ENCODE measurements at places on chromosomes 16 and 17.

- no peak for DNase-seq
Observed at GRCh38 chr16:3035972-3036725, 595 bp downstream of the BICDL2 start.

- DNase-seq, result no peak
Observed at GRCh38 chr17:44785921-44786320, 27.1 kb downstream of the ADAM11 start.

GRCh38 chr17:12287953-12288352, 267.3 kb downstream of the MAP2K4 start:
- DNase-seq, result no peak

- DNase-seq, result no peak
Observed at GRCh38 chr17:49224198-49224996, 6.2 kb downstream of the PHOSPHO1 start.

DNA sequence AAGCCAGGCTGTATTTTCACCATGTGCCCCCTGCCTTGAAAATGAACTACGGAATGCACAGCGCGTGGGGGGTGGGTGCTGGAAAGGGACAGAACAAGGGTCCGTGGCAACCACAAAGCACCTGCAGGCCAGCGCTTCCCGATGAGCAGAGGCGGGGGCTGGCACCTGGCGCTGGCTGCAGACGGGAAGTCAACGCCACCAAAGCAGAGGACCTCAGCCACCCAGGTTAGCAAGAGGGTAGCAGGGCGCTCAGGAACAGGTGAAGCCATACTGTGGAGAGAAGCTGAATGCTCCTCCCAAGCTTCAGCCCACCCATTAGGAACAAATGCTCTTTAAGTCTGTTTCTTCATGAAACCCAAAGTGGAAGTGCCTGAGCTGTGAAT, 64.7 kb downstream of the KLHDC4 start:
- DNase-seq, result no peak

- DNase-seq, result no peak
Observed at GRCh38 chr16:86252596-86252995, 257.7 kb upstream of the FOXF1 start.

DNA sequence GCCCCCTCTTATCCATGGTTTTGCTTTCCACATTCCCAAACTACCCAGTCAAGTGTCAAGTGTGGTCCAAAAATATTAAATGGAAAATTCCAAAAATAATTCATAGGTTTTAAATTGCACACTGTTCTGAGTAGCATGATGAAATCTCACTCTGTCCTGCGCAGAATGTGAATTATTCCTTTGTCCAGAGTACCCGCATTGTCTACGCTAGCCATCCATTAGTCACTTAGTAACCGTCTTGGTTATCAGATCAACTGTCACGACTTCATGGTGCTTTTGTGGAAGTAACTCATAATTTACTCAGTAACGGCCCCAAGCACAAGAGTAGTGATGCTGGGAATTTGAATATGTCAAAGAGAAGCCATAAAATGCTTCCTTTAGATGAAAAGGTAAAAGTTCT, 94.9 kb downstream of the SLC39A11 start:
- no peak for DNase-seq

DNA sequence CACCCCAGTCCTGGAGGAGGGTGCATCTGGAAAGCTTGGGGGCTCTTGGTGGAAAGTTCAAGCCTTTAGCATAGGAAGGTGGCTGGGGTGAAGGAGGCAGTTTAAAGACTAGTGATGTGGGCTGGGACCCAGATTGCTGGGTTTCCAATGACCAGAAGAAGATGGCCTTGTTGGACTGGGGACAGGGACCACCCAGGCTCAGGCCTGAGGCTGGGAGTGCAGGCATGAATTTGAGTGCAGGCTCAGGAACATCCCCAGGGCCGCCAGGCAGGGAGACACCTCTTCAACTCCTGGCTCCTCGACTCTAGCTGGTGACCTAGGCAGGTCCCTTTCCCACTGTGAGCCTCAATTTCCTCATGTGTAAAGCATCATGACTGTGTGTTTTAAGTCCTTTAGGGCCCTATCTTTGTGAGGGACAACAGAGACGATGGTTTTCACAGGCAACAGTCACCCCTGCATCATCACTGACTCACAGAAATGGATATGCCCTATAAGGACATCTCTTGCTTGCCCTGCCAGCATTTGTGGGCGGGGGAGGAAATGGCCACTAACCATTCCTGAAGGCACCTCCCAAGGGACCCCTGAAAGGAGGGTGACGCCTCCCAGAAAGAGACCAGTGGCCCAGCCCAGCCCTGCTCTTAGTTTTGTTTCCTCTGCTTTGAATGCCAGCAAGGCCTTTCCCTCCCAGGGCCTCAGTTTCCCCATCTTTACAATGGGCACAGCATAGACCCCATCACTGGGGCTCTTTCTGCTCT, 11.1 kb downstream of the NLRC5 start:
- peak; percentile 77 for DNase-seq

- DNase-seq, result no peak
Observed at GRCh38 chr17:10512856-10513255, 5.5 kb downstream of the MYH1 start.

- DNase-seq, result no peak
Observed at GRCh38 chr17:76385892-76386786, 1.7 kb downstream of the SPHK1 start.

DNA sequence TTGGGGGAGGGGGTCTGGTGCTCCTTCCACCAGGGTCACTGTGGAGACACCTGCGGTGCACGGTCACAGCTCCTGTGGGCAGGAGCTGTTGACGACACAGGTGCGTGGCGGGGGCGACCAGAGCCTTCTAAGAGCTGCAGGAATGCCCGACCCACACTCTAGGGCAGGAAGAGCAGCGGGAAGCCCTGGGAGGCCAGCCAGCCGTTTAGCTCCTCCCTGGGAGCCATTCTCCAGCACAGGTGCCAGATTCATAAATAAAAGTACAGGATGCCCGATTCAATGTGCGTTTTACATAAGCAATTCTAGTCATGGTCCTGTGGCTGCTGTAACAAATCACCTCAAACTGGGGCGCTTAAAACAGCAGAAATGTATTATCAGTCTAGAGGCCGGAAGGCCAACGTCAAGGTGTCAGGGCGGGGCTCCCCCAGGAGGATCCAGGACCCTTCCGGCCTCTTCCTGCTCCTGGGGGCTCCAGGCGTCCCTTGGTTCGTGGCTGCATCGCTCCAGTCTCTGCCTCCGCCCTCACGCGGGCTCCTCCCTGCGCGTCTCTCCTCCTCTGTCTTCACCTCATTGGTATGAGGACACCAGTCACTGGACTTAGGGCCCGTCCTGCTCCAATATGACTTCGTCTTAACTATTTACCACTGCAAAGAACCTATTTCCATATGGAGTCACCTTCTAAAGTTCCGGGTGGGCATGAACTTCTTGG, 155.4 kb downstream of the FOXL1 start:
- DNase-seq, result no peak
